ENCODE measurements at places on chromosomes 1 and 21. TPM values are rescaled to one million over a fixed set of nuclear protein-coding genes. Genes with fewer than 3 reads are reported as not detected.
A peak's percentile ranks its signal among the peaks of the same experiment; 100 is the strongest.

Gene MIXL1
- total RNA-seq = not detected

Gene ALDH4A1
- 15.8 TPM for total RNA-seq

DNA sequence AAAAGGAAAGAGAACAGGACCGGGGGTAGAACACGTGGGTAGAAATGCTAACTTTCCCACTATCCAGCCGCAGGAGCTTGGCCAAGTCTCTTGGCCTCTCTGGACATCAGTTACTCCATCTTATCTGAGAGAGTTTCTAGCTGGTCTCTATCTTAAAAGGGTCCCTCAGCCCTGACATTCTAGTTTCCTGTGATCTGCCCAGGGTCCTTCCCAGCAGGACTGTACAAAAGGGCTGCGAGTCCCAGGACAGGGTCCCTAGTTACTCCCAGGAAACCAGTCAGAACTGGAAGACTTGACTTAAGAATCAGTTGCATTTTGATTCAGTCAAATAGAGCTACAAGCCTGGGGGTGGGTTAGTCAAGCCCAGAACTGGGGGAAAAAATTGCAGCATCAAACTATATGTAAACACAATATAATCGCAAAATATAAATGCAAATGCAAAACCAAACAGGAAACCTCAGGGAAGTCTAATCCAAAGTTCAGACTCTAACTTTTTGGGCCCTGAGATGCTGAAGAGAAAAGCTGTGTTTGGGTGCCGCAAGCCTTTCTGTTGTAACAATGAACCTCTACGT lies 2.9 kb downstream of the ASAP3 start:
- DNase-seq = no peak

- DNase-seq = peak; percentile 60
Observed at GRCh38 chr1:235883261-235883927, 16.7 kb upstream of the LYST start.

DNA sequence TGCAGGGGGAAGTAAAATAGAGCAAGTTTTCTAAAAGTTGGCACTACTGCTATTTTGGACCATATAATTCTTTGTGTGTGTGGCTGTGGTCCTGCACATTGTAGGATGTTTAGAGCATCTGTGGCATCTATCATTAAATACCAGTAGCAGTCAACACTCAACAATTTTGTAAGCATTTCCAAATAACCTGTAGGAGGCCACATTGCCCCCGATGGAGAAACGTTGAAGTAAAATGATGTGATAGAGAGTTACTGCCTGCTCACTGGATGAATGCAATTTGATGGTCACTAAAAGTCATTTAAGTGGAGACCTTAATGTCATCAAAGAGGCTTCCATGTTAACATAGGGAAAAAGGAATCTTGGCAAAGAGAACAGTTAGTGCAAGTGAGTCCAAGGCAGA lies 560.8 kb downstream of the NEGR1 start:
- no peak for DNase-seq

GRCh38 chr21:35616090-35616489 lies 444.2 kb downstream of the SETD4 start:
- peak; percentile 76 for DNase-seq

Gene LCA5L
- total RNA-seq = 3.2 TPM

- DNase-seq = no peak
Observed at GRCh38 chr1:93111561-93111960, 32.5 kb downstream of the MTF2 start.

DNA sequence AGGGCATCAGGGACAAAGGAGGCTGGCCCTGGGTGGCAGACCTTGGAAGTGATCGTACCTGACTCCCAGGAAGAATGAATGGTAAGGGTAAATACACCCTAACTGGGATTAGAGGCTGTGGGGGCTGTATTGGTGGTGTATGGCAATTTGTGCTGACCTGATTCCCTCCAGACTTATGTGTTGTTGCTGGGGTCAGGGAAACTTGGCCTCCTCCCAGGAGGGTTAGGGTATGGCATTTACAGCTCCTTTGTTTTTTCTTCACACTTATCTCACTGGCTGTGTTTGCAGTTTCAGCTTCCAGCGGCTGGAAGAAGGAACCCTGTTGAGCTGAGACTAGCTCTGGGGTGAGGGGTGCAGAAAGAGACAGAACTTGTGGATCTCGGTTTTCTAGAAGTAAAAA lies 8.2 kb downstream of the VANGL1 start:
- no peak for DNase-seq

Gene SPRR2E
- 3.7 TPM for total RNA-seq

- no peak for DNase-seq
Observed at GRCh38 chr1:154434346-154435085, 29.4 kb downstream of the IL6R start.

GRCh38 chr1:97489834-97490233 lies 431.0 kb downstream of the DPYD start:
- DNase-seq = peak; percentile 89

DNA sequence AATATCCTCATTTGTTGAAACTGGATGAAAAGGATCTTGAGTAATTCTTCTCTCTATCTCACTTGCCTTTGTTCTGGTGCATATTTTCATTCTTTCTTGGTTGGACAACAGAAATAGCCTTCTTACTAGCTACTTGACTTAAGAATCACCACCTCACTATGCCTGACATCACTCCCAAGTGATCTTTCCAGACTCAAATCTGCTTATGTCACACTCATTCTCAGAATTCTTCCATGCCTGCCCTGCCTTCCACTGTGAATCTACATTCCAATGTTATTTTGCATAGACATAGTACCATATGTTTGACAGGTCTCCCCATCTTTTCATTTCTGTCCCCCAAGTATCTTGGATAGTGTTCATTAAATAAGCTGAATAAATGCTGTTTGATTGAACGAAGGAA lies 78.5 kb upstream of the DPYD start:
- DNase-seq = peak; percentile 43

- no peak for DNase-seq
Observed at GRCh38 chr21:20276954-20277353, 721.3 kb upstream of the NCAM2 start.

Gene OR2L3
- total RNA-seq = not detected

DNA sequence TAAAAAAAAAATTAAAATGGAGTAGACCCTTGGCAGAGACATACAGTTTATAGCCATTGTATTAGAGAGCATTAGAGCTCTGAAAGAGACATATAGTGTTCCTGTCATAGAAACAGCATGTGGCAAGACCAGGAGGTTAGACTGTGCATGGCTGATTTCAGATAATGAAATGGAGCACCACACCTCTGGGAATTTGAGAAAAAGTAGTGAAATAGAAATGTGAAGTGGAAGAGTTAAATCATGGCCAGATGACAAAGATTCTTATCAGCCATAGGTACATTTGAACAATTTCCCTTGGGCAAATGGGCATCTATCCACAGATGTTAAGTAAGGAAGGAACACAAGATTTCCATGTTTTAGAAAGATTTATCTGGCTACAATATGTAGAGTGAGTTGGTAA lies 1083.1 kb downstream of the PLA2G4A start:
- DNase-seq = no peak

- no peak for DNase-seq
Observed at GRCh38 chr1:23524716-23525401, 6.2 kb downstream of the E2F2 start.

- DNase-seq = no peak
Observed at GRCh38 chr1:17946434-17946833, 161.2 kb upstream of the IGSF21 start.

Gene TMEM82
- not detected for total RNA-seq

Gene CYP4A11
- not detected for total RNA-seq

DNA sequence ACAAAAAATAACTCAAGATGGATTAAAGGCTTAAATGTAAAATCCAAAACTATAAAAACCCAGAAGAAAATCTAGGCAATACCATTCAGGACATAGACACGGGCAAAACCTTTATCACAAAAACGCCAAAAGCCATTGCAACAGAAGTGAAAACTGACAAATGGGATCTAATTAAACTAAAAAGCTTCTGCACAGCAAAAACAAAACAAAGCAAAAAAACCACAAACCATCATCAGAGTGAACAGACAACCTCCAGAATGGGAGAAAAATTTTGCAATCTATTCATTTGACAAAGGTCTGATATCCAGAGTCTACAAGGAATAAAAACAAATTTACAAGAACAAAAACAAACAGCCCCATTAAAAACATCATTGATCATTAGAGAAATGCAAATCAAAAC lies 4.5 kb upstream of the PGBD2 start:
- DNase-seq = no peak

Gene CD34
- total RNA-seq = not detected

DNA sequence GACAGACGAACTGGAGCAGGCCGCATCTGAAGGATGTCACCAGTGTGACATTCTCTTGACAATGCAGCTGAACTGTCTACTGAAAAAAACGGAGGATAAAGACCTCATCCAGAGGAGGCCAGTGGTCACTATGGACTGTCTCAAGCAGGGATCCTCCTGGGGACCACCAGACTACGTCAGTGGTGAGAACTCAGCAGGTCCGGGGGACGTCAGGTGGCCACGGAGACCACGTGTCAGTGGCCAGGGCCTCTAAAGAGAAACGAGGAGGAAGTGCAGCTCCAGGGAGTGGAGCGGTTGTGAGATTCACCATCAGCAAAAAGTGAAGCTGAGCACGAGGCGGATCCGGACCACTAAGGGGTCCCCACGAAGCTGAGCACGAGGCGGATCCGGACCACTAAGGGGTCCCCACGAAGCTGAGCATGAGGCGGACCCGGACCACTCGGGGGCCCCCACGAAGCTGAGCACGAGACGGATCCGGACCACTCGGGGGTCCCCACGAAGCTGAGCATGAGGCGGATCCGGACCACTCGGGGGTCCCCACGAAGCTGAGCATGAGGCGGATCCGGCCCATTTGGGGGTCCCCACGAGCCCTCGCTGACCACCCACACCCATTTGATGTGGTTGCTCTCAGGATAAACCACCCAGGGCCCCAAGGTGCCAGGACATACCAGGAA lies 13.5 kb upstream of the TMEM240 start:
- DNase-seq = no peak

- DNase-seq = peak; percentile 94
Observed at GRCh38 chr1:223726380-223727001, 14.2 kb downstream of the CAPN2 start.

Gene SAMD11
- total RNA-seq = 0.53 TPM

DNA sequence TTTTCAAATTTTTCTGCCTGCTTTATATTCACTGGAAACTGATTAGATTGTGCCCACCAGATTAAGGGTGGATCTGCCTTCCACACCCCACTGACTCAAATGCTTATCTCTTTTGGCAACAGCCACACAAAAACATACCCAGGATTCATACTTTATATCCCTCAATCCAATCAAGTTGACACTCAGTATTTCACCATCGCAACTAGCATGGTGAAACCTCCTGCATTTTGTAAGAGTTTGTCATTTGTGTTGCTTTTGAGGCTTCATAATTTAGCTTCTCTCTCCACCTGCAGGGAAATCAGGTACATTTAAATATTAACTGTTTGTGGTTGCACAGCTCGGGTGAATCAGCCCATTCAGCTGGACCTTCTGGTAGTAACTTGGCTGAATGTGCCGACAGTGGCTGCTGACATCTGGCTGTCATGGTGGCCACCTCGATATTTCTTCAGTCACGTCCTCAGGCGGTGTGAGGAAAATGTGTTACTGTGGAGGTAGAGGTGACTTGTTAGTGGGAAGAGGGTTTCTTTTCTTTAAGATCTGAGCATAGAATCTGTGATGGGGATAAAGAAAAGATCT lies 224.0 kb downstream of the PTBP2 start:
- DNase-seq = no peak

Gene MAP3K7CL
- total RNA-seq = 5.8 TPM

Gene PMVK
- 24.6 TPM for total RNA-seq

GRCh38 chr1:81800695-81801650 lies at the start of gene ADGRL2:
Gene ADGRL2, plus strand, starts transcription at chr1:81800934. Its CDS starts 36,051 bp downstream, at chr1:81836985.
- peak; percentile 77 for DNase-seq

DNA sequence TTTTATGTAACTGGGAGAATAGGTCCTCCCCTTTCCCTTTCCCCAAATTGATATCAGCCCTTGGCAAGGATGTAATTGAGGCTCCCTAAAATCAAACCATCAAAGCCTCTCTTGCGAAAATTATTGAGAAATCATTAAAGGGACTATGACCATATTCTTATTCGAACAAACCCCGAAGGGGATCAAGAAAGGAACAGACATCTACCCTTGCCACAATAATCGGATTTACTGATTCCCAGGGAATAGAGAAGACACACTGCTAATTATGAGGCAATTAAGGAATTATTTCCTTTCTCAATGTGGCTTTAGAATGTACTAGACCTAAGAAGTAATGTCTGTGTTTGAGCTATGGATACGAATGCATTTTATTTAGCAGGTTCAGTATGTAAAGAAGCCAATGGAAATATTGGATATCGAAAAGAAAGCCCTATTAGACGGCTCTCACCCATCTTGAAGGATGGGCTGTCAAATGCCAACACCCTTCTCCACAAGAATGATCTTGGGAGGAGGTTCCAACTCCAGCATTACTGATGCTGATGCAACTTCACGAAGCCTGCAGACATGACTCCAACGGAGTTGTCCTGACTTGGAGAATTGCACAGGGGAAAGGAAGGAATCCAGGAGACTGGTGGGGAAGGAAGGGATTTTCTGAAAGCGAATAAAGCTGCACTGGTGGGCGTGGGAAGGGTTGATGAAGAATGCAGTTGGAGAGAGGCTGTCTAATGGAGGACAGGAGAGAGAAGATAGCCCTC lies 11.6 kb upstream of the PTPRF start:
- no peak for DNase-seq

DNA sequence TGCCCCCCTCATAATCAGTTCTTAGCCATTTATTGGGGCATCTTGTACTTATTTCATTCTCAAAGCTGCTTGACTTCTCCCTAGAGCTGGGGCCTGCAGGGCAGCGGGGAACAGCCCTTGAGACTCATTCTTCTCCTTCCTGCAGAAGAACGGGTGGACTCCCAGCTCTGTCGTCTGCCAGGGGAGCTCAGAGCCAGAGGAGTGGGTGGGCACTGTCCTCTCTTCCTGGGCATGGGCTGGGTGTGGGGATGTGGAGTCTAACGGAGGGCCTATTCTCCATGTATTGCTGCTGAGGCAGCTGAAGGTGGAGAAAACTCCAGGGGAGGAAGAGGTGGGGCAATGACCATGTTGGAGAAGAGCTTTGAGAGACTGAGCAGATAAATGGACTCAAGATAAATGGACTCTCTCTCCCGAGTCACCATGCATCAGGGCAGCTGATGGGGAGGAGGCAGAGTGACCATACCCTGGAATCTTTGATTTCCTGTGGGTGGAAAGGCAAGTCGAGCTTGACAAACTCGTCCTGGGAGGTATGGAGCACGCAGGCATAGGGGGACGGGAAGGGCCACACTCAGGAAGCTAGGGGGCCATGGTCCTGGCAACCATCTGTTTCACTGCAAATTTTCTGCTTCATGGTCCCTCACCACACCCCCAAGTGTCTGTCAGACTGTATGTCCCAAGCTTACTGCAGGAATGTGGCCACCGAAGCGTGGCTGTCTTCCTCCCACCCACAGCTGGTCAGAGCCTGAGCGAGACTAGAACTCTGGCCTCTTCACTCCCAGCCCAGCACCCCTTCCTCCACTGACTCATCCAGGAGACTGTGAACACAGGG lies 56.9 kb upstream of the ATP2B4 start:
- DNase-seq = no peak

GRCh38 chr1:173062150-173062938 lies 11.6 kb upstream of the TNFSF18 start:
- DNase-seq = peak; percentile 97

Gene AVPR1B
- not detected for total RNA-seq

- DNase-seq = no peak
Observed at GRCh38 chr1:50343323-50343722, 79.9 kb downstream of the DMRTA2 start.

Gene EXOC8
- 17.4 TPM for total RNA-seq

Gene COL6A2
- 12.6 TPM for total RNA-seq

Gene ALG14
- total RNA-seq = 0.53 TPM

GRCh38 chr1:214966346-214966745 lies 116.2 kb upstream of the KCNK2 start:
- DNase-seq = no peak

Gene C1QB
- not detected for total RNA-seq

Gene PTPN14
- total RNA-seq = 33.0 TPM

GRCh38 chr1:45403298-45403697 lies 63.1 kb upstream of the MUTYH start:
- DNase-seq = peak; percentile 82
